Mucosa of gallbladder (tissue), 1 donor: ENCODE measurements at places on chromosomes 5 and 9.

DNA sequence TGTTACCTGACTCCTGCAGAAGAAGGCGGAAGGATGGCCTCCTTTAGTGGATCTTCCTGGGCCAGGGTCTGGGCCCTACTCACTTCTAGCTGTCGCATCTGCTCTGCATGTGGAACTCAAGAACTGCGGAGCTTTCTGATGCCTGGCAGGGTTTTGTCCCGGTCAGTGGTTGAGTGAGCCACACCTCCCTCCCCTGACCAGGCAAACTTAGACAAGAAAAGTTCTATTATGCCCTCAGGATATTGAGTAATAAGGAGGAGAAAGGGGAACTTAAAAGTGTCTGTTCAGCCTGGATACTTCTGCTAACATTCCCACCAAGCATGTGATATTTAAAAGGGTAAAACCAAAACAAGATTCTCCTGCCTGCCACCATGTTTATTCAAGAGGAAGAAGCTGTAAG, at the start of gene FYB1:
FYB1 (minus strand) TSS at position 127 of the 400 bp plus-strand sequence. CDS start 16,603 bp downstream, outside the sequence.
- DNase-seq = no peak

GRCh38 chr9:72948575-72949243, 4.1 kb downstream of the ALDH1A1 start:
- no peak for DNase-seq

DNA sequence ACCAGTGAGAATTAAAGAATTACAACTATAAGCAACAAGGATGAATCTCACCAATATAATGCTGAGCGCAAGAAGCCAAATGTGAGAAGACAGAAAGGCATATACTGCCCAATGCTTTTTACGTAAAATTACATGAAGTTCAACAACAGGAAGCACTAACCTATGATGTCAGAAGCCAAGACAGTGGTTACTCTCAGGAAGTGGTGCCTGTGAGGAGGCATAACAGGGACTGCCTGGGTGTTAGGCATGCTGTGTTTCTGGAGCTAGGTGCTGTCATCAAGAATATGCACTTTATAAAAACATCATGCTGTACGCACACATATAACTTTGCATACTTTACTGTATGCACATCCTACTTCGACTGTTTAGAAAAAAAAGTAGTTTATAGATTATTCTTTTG, 30.1 kb downstream of the FRMD3 start:
- no peak for DNase-seq

DNA sequence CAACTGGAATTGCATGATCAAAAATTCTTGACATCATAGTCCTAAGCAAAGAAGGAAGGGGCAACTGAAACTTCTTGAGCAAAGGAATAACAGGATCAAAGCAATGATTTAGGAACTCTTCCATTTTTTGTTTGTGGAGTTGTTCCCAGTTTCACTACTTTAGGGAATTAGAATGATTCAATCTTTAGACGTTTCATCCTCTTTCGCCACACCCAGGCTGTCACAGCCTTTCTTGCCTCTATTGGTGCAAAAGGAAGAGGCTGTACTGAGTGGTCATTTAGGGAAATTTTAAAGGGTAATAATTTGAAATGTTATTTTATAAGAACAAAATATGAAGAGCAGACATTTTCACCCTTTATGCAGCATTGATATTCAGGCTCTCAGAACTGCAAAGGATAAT, 1026.0 kb upstream of the ARRDC3 start:
- no peak for DNase-seq

DNA sequence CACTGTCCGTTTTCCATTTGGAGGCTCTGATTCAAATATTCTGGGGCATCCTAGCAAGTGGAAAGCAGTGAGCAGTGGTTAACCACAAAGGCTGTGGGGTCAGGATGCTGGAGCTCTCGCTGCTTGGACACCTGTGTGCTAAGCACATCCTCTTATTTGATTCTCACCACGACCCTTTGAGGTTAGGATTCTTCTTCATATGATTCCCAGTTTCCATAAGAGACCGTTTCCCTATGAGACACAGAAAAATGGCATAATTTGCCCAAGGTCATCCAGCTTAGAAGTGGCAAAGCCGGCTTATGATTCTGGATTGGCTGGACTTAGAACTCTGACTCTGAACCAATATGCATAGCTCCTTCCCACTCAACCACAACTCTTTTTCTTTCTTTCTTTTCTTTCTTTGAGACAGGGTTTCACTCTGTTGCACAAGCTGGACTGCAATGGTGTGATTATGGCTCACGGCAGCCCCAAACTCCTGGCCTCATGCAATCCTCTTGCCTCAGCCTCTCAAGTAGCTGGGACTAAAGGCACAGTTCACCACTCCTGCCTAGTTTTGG, 207.7 kb downstream of the TTLL11 start:
- DNase-seq = no peak

DNA sequence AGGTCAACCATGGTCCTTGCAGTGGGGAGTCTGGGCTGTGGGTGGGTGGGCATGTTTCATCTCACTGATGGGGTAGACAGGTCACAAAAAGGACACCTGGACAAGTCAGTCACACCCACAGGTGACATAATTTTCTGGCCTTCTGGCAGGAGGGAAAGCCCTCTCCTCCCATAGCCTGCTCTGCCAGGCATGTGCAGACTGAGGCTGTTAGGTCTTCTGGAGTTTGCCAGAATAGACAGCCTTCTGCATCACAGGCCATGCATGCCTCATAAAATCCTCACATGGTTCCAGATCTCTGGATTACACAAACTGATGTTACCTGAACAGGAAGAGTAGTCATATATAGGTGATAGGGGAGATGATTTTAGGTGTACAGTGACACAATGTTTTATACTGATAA, 49.1 kb downstream of the ARHGAP26 start:
- DNase-seq = no peak
